CD4-positive, CD25-positive, alpha-beta regulatory T cell (primary cell): ENCODE measurements at places on chromosomes 1 and 21. TPM values are rescaled to one million over a fixed set of nuclear protein-coding genes. Genes with fewer than 3 reads are reported as not detected.

Gene SPRR2A
- total RNA-seq: not detected

Gene GUCA2A
- not detected for total RNA-seq

Gene PLA2G2F
- total RNA-seq: not detected

Gene FAM72A
- total RNA-seq: 3.6 TPM

Gene DAB1
- total RNA-seq: 4.0 TPM
